ENCODE measurements at places on chromosomes 7 and 10. TPM values are rescaled to one million over a fixed set of nuclear protein-coding genes. Genes with fewer than 3 reads are reported as not detected.

SAMD9L gene
- total RNA-seq: 9.0 TPM

DNA sequence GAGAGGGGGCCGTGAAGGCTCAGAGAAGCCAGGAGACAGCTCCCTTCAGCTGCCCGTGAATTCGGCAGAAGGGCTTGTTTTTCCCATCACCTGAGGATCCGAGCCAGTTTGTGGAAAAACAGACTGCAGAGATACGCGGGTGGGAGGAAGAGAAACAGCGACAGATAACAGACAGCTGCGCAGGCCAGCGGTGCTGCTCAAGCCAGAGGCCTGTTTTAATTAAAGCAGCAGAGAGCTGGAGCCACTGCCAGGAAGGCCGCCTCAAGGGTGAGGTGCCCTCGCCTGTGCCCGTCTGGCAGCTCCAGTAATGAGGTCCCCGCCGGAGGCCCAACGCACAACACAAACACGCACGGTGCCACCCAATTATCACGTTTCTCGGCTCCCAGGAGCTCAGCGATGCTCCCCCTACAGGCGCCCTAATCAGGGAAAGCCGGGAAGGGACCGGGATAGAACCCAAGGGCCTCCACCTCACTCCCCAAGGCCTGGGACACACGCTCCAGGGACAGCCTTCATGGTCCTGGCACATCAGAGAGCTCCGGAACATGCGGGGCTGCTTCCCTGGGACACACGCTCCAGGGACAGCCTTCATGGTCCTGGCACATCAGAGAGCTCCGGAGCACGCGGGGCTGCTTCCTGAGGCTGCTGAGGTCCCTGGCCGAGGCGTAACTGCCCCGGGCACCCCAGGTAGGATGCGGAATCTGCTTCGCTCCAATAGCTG lies 60.6 kb upstream of the DNAAF5 start:
- DNase-seq: peak; percentile 79

DNA sequence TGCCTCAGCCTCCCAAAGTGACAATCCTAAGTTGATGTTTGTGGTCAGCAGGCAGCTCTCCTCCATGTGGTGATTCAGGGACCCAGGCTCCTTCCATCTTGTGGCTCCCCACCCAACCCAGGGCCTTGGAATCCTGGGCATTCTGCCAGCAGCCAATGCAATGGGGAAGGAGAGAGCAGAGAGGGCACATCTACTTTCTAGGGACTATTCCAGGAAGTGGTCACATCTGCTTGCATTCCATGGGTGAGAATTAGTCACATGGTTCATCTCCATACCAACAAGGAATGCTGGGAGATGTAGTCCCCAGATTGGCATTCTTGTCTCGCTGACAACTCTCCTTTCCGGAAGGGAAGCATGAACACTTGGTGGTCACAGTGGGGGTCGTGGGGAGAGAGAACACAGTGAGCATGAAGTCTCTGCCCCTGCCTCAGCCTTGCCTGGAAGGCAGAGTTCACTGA lies 9.9 kb upstream of the SRRM3 start:
- DNase-seq: no peak

GRCh38 chr10:114174695-114175188 lies 739 bp upstream of the CCDC186 start:
- DNase-seq: no peak

GRCh38 chr10:103053659-103054581 lies 135.8 kb downstream of the CNNM2 start:
- DNase-seq: peak; percentile 73
